Activated T-helper 2 cell treated with anti-CD3 and anti-CD28 coated beads, Interferon-gamma antibody, Interleukin-2, Interleukin-4, amounts not matched to agents 10 μg/mL and 5 μg/mL and 100 μg/mL, durations not matched to agents 14 hours and 24 hours and 36 hours (primary cell): ENCODE measurements at places on chromosomes 5 and 9. TPM values are rescaled to one million over a fixed set of nuclear protein-coding genes. Genes with fewer than 3 reads are reported as not detected.

GRCh38 chr5:1399737-1400136 lies 45.5 kb downstream of the SLC6A3 start:
- DNase-seq = no peak

DNA sequence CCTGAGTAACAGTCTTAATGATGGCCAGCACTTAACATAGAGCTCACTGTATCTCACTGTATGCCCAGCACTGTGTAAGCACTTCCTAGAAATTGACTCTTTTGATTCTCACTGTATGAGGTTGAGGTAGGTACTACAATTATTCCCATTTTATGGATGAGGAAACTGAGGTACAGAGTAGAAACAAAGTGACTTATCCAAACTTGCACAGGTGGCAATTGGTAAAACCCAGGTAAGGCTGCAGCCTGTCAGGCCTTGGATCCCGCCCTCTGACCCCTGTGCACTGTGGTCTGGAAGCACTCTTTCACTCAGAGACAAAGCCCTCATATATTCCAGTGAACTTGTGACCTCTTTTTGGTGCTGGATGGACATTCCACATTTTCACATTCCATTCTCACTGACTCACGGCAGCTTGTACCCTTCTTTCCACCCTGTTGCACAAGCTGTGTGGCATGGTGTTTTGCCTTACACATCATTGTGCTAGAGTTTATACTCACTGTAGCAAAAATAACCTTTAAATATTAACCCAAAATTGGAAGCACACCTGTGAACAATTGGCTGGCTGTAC lies 21.7 kb downstream of the ANKRD55 start:
- no peak for DNase-seq

DNA sequence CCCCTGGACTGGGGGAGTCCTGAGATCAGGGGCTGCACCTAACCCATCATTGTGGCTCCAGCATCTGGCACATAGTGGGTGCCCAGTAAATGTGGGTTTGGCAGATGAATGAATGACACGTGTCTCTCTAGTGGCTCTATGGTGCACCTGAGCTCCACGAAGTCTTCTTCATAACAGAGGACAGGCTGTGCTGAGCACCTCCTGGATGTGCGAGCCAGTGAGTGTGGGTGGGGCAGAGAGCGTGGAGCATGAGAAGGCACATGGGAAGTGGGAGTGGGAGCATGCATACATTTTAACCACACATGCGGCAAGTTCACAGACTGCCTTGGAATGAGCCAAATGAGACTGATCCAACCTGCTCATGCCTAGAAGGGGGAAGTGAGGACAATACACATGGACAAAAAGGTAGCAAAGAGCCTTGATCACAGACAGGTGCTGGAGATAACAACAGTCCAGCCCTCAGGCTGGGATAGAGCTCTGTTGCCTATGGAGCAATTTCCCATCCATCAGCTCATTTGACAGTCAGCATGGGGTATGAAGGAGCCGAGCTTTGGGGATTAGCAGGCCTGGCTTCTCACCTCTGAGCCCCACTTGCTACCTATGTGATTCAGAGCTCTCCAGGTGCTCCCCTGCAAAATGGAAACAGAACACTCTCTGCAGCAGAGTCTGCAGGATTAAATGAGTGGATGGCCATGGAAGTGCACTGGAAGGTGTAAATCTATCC lies 76.2 kb upstream of the TBC1D2 start:
- no peak for DNase-seq

GRCh38 chr9:72210522-72210921 lies 61.3 kb downstream of the GDA start:
- DNase-seq = no peak

DNA sequence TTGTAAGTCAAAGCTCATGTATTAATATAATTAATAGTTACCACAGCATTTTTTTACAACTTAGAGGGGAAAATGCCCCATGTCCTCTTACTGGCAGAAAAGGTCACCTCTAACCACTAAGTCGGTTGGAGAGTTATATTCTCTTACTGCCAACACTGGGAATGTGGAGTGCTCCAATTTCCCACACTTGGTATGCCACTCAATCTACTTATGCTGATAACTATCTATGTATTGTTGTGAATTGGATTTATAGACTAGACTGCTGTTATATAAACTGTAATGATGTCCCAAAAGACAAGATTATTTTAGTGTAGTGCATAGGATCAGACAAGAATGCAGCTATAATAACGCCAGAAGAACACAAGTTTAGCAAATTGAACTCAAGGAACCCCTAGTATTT lies 2385.2 kb upstream of the C9orf72 start:
- DNase-seq = no peak

- DNase-seq = no peak
These were observed 59.6 kb upstream of the SLC1A1 start for GRCh38 chr9:4430432-4431261.

DNA sequence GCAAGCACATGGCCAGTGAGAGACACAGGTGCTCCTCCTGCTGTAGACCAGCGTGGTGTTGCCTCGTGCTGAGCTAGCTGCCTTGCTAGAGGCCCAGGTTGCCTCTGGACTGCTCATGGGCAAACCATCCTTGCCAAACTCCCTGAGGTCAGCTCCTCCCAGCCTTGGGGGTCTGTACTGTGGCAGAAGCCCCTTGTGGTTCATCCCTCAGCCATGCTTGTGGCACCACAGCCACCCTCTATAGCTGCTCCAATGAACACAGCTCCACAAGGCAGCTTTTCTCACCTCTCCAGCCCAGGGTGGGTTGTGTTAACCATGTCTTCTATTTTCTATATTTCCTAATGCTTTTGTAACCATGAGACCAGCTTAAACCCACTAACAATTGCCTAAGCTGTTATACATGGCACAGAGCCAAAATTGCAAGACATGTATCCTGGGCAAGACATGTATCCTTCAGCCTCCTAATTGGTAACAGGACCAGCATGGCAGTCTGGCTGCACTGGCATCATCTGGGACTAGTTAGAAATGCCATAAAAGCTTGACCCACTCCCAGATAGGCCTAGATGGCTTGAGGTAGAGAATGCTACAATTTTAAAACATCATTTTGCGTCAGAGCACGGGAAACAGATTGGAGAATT lies 183.1 kb upstream of the S1PR3 start:
- no peak for DNase-seq

DNA sequence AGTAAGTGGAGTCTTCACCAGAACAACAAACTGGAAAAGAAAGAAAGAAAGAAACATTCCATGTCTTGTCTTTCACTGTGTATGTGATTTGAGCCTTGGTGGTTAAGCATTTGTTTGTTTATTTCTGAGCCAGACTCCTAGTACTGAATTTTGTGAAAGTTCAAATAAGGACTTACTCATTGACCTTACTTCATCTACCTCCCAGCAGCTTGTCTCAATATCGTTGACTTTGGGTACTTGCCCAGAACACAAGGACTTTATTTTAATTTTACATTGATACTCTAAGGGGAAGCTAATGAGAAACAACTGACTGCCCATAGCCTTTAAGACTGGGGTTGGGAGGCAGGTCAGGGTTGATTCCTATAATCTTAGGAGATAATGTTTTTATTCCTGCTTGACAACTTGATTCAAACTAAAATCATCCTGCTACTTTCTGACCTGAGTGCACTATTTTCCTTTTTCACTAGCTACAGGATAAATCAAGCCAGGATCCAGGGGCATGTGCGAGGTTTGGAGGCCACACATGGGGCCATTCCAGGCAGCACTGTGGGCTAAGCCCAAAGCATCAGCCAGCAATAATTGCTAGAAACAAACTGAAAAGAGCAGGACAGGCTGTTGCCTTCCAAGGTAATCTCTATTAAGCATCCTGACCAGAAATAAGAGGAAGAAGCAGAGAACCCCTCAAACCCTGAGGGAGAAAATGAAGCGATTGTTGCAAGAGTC lies 138.9 kb upstream of the RUSC2 start:
- no peak for DNase-seq

DNA sequence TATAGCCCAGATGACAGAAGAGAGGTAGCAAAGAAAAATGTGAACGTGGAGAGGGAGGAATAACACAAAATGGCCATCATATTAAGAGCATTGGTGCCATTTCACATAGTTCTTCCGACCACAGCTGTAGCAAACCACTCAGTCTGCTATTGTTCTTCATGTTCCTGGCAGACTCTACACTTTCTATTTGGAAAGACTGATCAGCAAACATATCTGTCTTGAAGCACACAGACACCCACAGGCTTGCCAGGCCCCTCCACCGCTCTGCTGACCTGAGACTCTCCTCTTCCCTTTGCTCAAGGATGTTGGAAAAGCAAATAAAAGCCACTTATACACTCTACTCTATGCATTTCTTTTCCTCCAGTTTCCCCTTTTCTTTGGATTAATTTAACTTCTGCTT lies 298.0 kb downstream of the FBXL7 start:
- DNase-seq = no peak

- DNase-seq = no peak
These were observed 102.7 kb upstream of the MIER3 start for GRCh38 chr5:57054671-57055070.

DNA sequence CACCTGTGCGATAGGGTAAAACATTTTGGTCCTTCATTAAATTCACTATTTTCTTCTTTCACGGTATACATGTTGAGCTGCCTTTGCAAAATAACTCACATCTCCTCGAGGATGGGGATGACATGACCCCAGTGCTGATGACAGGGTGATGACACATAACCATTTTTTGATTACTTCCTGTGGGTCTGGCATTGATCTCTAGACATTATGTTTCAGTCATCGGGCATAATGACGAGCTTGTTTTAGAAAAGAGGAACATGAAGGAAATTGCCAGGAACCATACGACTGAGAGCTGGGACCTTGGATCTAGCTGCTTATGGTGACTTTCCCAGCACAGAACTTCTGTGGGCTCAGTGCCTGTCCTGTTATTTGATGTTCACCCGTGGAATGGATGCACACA lies 25.2 kb downstream of the COL5A1 start:
- DNase-seq = no peak

GRCh38 chr5:83401775-83402174 lies 69.8 kb upstream of the VCAN start:
- DNase-seq = no peak

DNA sequence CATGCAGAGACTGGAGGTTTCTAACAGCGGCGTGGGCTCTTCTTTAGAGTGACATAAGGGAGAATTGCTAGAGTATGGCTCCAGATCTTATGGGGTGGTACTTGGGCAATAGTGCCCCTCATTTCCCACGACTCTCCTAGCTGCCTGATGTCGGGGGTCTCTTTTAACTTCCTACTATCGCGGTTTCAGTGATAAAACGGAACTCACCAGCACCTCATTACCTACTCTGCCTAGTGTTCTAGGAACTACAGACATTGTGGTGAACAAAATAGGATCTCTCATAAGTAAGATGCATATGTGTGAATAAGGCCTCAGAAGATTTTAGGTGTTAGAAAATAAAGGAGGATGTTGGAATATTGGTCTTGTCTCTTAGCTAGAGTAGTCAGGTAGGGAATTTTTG lies 1.1 kb downstream of the ICE1 start:
- no peak for DNase-seq

DNA sequence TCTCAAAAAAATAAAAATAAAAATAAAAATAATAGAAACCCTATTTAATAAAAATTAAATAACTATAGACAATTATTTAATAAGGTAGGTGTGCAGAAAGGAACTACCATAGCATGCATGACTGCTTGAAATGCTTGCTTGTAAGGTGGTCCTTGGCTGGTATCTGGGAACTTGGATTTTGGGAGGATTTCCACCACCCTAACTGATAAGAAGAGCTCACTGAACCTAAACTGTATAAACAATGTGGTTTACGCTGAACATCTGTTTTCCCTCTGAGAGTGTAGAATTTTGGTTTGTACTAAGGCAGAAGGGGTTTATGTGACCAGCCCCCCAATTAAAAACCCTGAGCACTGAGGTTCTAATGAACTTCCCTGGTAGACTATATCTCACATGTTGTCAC lies 31.2 kb downstream of the CPLANE1 start:
- no peak for DNase-seq

DNA sequence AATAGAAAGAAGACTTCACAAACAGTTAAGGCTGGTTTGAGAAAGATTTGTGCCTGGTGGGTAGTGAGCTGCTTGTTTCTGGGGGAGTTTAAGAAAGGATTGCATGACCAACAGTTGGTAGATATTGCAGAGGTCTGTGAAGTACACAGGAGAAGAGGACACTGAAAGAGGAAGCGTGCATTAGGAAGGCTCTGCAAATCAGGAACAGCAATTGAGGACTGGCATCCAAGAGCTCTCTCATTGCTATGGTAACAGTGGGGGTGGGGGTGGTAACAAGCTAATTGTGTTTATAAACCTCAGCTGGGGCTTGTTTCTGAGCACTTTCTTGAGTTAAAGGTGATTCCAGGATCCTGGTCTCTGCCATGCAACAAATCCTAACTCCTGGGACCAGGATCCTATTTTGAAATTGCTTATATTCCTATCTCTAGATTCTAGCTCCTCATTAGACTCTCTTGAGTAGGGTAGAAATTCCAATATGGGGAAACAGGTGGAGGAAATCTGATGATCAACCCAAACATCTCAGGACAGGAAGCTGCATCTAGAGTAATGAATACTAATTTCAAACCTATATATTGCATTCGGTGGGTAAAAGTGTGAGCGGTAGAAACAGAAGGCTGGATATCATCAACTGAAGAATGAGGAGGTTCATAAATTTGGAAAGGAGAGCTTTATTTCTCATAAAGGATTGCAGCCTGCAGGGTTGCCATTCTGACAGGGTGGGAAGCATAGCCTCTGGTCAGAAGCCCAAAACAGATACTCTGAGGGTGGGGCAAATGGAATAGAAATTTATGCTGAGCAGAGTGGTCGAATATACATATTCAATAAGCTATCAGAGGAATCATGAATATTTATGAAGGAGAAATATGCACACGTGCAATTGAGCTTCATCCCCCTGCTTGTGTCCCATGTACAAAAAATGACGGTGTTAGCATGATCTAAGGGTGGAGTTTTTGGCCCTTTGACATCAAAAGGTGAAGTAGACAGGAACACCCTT lies 79.4 kb downstream of the PTTG1 start:
- no peak for DNase-seq

GRCh38 chr5:133159543-133159942 lies 107.7 kb downstream of the HSPA4 start:
- no peak for DNase-seq

- no peak for DNase-seq
These were observed 260.0 kb downstream of the SGCD start for GRCh38 chr5:156587012-156587411.

- DNase-seq = no peak
These were observed 158.7 kb downstream of the GNAQ start for GRCh38 chr9:77872863-77873262.

GRCh38 chr5:10934783-10935355 lies 173.8 kb upstream of the DAP start:
- no peak for DNase-seq

DNA sequence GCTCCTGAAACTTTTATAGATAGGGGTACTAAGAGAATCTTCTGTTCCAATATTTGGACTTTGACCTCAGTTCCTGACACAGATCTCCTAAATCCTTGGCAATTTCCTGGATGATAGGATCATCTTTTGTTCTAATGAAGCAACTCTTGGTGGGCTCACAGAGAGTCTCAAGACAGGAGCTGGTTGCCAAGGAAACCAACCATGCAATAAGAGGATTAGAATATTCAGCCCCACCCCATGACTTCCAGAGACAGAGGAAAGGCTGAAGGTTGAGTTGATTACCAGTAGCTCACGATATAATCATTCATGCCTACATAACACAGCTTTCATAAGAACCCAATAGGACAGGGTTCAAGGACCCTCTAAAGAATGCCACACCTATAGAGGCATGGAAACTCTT lies 2050.2 kb upstream of the CDH6 start:
- no peak for DNase-seq

SV2C gene
- total RNA-seq = 0.05 and 0.32 TPM in 2 replicates

FOXD4 gene
- total RNA-seq = 0.09 TPM in 1 of 2 replicates, not detected in the other

AK3 gene
- 33.9 and 34.5 TPM in 2 replicates for total RNA-seq

HTR1A gene
- total RNA-seq = not detected in 2 replicates

TPPP gene
- total RNA-seq = 0.09 and 0.11 TPM in 2 replicates

TRUB2 gene
- total RNA-seq = 33.5 and 36.1 TPM in 2 replicates

ACOT12 gene
- total RNA-seq = not detected in 2 replicates
